GM10248 (cell line): ENCODE measurements at places on chromosomes 1 and 21.
A peak's percentile ranks its signal among the peaks of the same experiment; 100 is the strongest.

GRCh38 chr1:74531796-74532195 is 19.4 kb upstream of the LRRC53 start:
- DNase-seq: no peak

DNA sequence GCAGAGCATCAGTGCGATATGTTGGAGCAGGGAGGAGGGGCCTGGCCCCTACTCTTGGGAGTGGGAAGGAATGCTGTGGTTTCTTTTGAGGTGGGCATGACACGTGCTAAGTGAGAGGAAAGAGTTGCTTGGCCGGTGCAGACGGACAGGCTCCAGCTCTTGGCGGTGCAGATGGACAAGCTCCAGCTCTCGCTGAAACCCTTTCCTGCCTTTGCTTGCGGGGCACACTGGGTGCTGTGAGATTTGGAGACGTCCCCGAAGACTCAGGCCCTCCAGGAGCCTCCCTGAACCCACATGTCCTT is 15.9 kb downstream of the PDXK start:
- DNase-seq: no peak

- no peak for DNase-seq
Measured at GRCh38 chr21:39567180-39567972, 45.4 kb upstream of the B3GALT5 start.

- DNase-seq: no peak
Measured at GRCh38 chr1:180898441-180899219, 14.1 kb upstream of the KIAA1614 start.

DNA sequence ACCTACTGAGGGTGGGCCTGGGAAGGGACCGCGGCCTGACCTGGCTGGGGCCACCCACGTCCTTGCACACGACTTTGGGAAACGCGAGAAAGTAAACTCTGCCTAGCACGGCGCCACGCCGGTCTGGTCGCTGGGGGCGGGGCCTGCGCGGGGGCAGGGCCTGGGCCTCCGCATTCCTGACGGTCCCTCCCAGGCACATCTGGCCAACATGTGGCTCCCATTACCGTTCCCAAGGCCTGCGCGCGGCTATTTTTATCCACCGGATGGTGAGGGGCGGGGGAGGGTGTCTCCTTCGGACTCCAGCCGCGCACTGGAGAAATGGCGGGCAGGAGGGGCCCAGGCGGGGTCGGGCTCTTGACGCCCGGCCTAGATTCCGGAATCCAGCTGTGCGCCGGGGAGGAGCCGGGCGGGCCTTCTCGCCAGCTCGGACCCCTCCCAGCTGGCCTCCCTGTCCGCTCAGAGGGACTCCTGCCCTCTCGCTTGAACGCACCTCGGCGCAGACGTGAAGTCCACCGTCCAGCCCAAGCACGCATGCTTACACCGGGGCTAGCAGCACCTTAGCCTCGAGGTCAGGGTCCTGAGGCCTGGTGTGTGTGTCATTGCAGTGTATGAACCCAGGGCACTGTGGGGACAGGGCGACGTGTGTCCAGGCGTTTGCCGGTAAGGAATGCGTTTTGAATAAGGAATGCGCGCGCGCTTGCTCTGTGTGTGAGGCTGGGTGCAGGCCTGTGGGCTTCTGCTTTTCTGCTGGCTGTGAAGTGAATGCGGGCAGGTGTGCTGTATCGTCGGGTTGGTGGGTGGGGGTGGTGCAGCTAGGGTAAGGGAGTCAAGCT is 2.1 kb downstream of the EVA1B start:
- peak; percentile 50 for DNase-seq

DNA sequence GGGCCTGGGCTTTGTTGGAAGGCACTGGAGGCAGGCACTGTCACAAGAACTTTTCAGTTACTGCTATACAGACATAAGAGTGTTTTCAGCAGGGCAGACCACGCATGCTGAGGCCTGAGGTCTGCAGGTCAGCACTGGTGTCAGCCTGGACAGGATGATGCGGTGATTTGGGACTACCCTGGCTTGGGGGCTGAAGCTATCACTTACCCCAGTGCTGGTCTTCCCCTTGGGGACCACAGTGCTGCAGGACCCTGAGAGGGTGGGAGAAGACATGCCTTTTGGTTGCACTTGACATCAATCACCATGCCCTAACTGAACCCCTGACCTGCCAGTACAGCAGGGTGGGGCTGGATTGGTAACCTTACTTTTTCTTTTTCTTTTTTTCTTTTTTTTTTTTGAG is 9.2 kb downstream of the DMRTB1 start:
- peak; percentile 14 for DNase-seq

- DNase-seq: no peak
Measured at GRCh38 chr21:37168666-37169065, 95.6 kb downstream of the TTC3 start.

GRCh38 chr1:51610637-51611036 is 6.3 kb upstream of the OSBPL9 start:
- no peak for DNase-seq
